ENCODE measurements at places on chromosomes 5 and 9.
A peak's percentile ranks its signal among the peaks of the same experiment; 100 is the strongest.

GRCh38 chr5:68177676-68178075, 37.9 kb upstream of the PIK3R1 start:
- no peak for DNase-seq

- peak; percentile 71 for DNase-seq
Measured at GRCh38 chr5:135565725-135566421, 12.9 kb downstream of the CXCL14 start.

DNA sequence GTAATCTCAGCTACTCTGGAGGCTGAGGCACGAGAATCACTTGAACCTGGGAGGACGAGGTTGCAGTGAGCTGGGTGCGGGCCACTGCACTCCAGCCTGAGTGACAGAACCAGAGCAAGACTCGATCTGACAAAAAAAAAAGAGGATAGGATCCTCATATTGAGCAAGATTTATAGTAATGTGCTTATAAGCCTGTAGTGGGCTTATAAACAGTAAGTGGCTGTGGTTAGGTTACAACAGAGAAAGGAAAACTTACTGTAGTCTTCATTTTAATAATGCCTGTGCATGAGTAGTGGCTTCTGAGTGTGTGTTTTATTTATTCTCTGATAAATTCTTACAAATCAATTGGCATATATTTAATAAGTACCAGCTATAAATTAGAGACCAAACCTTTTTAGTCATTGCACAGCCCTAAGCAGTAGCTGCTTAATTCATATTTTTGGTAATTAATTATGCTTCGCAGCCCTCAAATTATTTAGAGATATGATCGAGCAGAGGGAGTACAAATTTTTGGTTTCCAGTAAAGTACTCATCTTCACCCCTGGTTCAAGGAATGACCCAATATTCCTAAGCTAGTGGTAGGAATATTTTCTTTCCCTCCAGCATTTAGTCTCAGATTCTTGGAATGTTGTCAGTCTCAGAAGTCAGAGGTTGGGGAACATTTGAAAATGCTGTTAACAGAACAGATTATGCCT, 73.8 kb upstream of the KLF9 start:
- no peak for DNase-seq

- no peak for DNase-seq
Measured at GRCh38 chr5:168934169-168934568, 355.0 kb upstream of the PANK3 start.

- DNase-seq = no peak
Measured at GRCh38 chr5:91177639-91178038, 205.5 kb downstream of the ARRDC3 start.

- DNase-seq = no peak
Measured at GRCh38 chr9:92170848-92171247, 55.6 kb upstream of the SPTLC1 start.

DNA sequence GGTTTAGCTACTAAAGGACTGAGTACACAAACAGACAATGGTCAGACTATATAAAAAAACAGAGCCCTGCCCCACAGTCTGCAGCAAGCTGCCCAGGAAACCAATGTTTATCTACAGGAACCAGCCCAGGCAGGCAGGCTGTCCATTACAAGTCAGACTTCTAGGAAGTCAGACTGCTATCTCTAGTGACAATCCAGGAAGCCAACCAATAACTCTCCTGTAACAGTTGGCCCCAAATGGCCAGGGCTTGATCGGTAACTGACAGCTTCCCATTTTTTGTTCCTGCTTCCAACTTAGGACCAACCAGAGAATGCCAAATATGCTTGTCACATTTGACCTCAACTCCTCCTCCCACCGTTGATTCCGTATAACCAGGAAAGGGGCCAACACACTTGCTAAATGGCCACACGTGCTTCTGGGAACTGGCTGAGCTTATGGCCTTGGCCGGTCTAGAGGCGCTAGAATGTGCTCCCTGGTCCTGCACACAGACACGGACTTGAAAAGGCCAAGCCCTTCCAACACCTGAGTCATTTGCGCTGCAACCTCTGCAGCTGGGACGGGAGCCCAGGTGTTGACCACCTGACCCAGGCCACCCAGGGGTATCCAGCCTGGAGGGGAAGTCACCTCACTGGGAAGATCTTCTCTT, 79.6 kb upstream of the CDK20 start:
- no peak for DNase-seq

GRCh38 chr9:98173181-98173580, 19.3 kb downstream of the CORO2A start:
- no peak for DNase-seq

GRCh38 chr9:111985315-111985714, 88.7 kb downstream of the UGCG start:
- DNase-seq = no peak

- DNase-seq = no peak
Measured at GRCh38 chr5:74113927-74114326, 487.9 kb downstream of the ARHGEF28 start.

DNA sequence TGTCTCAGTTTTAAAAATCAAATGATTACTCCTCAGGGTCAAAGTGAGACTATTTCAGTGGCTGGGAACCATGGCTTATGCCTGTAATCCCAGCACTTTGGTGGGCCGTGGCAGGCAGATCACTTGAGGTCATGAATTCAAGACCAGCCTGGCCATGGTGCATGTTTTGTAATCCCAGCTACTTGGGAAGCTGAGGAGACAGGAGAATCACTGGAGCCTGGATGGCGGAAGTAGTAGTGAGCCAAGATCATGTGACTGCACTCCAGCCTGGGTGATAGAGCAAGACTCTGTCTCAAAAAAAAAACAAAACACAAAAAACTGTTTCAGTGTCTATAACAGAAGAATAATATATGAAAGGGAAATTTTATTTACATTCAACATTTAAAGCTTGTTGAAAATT, 182.9 kb downstream of the ARHGEF28 start:
- no peak for DNase-seq

- DNase-seq = no peak
Measured at GRCh38 chr9:108751369-108751768, 104.4 kb downstream of the ACTL7B start.

DNA sequence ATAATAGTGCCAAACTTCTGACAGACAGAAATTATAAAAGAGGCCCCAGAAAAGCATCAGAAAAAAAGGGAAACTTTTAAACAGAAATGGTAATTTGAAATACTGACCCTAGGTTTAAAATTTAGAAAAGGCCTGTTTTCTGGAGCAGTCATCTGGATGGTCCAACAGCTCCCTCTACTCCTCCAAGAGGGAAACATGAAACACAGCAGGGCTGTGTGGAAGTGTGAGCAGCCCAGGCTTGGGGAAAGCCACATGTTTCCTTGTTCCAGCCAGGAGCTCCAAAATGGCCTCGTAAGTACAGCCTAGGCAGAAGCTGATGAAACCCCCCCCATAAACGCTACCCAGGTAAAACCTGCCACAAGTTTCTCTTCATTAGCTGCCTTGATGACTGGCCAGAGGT, 499.3 kb upstream of the ADAMTS16 start:
- DNase-seq = no peak

GRCh38 chr5:2914022-2914661, 162.7 kb upstream of the IRX2 start:
- DNase-seq = no peak

- no peak for DNase-seq
Measured at GRCh38 chr9:113573046-113573958, 109.8 kb downstream of the RGS3 start.

DNA sequence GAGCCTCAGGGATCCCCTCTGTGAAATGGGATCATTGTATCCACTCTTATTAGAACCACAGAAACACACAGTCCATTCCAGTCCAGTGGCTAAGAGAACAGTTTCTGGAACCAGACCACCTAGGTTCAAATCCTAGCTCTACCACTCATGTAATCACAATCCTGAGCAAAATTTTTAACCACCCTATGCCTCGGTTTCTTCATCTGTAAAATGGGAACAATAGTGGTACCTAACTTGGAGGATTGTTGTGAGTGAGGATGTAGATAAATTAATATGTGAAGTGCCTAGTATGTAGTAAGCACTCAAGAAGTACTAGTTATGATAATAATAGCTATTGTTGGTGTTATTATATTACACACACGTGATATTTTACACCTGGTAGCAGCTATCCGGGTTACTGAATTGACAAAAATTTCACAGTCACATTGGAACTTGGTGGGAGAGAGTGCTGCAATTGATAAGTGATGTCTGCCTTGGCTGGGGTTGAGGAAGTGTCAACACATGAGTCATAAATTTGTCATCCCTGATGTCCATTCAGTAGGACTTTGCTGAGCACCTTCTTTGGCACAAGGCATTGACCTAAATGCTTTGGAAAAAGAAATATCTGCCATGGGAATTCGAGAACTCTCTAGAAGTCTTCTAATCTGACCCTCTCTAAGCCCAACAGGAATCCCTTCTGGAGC, 68.4 kb downstream of the COL27A1 start:
- peak; percentile 33 for DNase-seq

- DNase-seq = peak; percentile 45
Measured at GRCh38 chr5:124661317-124662141, 84.9 kb downstream of the ZNF608 start.

GRCh38 chr5:472076-472655, 29.2 kb downstream of the EXOC3 start:
- no peak for DNase-seq

DNA sequence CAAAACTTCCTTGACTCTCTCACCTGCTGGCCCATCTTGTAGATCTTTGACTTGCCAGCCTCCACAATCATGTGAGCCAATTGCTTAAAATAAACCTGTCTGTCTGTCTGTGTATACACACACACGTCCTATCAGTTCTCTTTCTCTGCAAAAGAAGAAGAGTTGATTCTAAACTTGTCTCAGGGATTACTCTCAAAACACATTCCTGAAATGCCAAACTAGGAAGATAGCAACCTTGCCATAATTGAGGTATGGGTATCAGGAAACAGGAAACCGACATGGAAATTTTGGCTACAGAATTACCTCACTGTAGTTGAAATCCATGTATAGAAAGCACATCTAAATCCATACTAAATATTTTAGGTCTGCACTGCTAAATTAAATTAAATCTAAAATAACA, 483.4 kb downstream of the PLK2 start:
- DNase-seq = no peak

GRCh38 chr5:93272108-93272507, 308.9 kb downstream of the NR2F1-AS1 start:
- no peak for DNase-seq

DNA sequence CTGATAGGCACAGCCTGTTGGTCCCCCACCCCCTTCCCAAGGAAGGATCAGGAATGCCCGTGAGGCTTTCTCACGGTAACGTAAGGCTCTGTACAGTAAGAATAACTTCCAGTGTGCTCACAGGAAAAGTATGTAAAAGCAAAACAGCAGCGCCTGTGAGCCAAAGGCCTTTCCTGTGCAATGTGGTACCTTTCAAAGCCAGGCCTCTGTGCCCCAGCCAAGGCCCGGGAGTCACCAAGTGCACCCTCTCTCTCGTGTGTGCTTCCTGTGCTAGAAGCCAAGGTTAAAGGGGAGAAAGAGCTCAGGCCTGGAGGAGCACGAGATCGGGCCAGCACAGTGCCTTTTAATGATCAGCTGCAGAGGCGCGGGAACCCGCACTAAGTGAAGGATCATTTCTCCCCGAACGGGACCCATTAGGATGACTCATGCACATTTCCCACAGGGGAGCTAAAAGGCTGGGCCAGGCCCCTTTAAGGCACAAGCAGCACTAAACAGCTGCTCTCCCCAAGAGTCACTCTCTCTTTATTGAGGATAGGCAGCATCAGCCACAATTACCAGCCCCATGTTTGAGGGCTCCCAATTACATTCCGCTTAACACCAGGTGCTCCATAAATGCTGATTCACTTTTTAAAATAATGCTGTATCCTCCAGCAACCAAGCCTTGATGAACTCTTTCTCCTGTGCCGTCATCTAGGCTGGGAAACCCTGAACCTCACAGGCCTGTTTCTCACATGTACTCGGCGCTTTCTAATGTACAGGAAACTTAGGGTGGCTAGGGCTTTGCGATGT, 42.8 kb downstream of the SHB start:
- peak; percentile 56 for DNase-seq

DNA sequence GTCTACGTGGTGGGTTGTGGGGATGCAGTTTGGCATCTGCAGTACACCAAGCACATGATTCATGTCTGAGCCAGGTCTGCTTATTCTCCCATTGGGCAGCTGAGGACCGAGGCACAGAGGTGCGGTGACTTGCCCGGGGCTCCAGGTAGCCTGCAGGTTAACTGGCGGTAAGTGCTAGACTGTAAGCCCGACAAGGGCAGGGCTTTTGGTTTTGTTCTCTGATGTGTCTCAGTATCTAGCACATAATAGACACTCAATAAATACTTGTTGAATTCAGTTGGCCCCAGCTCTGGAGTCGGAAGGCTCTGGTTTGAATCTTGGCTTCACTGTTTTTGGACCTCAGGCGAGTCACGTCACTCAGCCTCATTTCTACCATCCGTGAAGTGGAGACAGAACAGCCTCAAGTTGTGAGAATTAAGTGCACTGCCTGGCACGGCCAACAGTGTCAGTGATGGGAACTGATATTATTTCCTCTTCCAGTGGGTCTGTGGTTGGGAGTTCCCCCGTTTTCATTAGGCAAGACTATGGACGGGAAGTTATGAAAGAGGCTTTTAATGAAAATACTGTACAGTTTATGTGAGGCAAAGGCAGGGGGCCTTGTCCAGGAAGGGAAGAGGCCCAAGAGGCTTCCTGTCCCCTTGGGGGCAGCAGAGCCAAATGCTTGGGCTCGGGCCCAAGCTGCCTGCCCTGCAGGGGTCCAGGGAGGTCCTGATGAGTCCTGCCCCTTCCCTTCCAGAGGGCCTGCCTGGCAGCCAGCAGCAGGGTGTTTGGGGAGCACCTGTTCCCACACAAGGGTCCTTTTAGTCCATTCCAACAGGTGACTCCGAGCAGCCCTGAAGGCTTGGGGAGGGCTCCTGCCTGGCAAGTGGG, 3.3 kb downstream of the PRELID1 start:
- DNase-seq = no peak

DNA sequence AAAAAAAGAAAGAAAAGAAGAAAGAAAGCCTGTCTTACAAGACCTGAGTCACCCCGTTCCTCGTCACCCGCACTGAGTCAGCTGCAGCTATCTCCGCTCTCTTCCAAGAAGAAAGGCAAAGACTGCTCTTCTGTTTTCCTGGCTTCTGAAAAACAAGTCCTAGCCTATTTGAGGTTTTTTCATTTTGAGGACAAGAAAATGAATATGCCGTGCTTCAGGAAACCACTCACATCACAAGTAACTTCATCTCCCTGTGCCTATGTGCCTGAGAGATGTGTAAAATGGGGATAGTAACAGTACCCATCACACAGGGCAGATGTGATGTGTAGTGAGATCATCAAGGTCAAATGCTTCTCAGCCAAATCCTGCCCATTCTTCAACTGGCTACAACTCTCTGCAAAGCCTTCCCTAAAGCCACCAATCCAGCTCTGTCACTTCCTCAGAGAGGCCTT, 78.4 kb downstream of the GLDC start:
- DNase-seq = peak; percentile 35

Measured in HTR-8/SVneo (cell line).